GM12865 (cell line): ENCODE measurements at places on chromosomes 12 and 14.

- DNase-seq = no peak
These were observed 117.5 kb downstream of the ANO2 start for GRCh38 chr12:5827591-5827990.

DNA sequence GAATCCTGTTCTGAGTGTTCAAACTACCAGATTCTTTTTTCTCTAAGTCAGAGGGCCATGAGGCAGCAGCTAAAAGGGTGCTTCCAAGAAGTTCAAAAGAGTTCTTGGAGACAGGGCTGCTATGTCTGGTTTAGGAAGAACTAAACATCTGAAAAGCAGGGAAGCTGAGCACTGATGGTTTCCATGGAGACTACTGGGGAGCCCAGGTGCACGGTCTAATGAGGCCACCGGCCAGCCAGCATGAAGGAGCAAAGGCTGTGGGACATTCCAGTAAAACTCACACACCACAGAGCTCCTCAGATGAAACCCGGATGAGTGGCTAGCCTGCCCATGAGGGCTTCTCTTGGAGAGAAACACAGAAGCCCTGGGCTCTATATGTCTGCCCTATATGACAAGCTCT, 97.3 kb downstream of the KCNK10 start:
- DNase-seq = no peak

DNA sequence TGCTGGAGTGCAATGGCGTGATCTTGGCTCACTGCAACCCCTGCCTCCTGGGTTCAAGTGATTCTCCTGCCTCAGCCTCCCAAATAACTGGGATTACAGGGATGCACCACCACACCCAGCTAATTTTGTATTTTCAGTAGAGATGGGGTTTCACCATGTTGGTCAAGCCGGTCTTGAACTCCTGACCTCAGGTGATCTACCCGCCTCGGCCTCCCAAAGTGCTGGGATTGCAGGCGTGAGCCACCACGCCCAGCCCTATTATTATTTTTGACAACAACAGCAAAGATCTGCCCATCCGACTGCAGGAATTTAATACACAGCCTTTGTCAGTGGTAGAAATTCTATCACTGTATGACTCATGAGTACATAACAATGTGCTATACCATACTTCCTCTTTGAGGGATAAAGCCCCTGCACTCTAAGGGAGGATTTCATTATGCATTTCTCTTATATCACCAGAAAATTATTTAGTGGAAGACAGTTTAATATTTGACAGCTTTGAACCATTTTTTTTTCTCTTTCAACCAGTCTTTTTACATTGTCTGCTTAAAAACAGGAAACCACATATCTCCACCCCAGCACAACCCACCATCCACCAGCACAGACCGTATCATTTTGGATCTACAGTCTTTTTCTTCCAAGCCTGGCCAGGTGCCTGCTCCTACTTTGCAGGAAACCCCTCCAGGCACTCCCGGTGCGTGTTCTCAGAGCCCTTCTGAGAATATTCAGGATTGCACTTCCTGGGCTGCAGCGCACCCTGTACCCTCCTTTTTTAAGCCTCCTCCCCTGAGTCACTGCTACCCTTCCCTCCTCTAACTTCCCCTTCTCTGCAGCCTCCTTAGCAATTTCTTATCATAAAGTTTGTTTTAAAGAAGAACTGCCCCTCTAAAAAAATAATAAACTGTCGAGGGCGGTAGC, 594 bp downstream of the ARHGDIB start:
- DNase-seq = peak; percentile 53

GRCh38 chr12:98819821-98820404, 174.8 kb downstream of the APAF1 start:
- DNase-seq = no peak

GRCh38 chr12:120739031-120739762, 13.6 kb downstream of the ACADS start:
- no peak for DNase-seq

DNA sequence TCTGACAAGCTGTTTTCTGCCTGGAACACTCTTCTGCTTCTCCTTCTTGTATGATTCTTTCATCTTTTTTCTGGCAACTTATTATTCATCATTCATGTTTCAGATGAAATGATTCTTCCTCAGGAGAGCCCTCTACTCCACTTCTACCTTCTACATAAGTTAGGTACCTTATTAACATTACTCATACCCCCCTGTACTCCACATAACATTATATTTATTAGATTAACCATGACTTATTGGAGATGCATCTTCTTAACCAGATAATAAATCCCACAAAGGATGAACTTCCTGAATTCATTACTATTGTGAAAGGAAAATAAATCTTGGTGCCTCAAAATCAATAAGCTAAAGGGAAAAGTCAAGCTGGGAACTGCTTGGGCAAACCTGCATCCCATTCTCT, 1636.5 kb upstream of the FLRT2 start:
- DNase-seq = no peak

DNA sequence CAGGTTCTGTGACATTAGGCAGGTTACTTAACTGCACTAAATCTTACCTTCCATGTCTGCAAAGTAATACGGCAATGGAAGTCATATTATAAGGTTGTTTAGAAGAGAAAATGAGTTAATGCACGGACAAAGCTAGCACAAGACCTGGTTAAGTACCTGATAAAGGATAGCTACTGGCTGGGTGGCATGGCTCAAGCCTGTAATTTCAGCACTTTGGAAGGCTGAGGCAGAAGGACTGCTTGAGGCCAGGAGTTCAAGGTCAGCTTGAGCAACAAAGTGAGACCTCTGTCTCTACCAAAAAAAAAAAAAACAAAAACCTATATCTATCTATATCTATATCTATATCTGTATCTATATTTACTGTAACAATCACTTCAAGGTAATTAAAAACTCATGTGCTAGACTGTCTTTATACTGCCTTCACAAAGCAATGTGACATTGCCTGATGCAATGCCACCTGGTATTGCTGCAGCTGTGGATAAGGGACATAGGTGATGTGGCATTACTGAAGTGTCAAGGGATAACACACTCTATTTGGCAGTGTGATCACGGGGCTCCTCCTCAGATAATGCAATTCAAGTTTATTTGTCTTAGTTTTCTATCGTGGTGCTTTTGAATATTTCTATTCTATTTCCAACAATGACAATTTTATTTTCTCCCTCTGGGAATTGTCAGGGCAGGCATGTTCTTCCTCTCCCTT, 107.1 kb downstream of the PAX9 start:
- no peak for DNase-seq

DNA sequence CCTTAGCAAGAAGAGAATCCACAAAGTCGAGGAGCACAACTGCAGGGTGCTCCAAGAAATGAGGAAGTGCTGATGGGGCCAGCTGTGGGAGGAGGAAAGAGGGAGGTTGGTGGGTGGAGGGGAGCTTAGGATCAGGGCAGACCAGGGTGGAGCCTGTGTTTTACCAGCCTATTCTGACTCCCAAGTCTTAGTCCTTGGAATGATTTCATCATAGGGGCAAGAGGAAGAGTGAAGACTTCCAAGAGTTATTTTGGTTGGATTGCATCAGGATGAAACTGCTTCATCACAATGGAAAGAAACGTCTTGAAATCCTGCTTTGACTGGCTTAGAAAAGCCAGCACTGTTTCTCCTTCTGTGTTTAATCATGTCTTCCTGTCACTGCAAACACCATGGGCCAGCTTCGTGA, 194.0 kb downstream of the DPF3 start:
- no peak for DNase-seq

DNA sequence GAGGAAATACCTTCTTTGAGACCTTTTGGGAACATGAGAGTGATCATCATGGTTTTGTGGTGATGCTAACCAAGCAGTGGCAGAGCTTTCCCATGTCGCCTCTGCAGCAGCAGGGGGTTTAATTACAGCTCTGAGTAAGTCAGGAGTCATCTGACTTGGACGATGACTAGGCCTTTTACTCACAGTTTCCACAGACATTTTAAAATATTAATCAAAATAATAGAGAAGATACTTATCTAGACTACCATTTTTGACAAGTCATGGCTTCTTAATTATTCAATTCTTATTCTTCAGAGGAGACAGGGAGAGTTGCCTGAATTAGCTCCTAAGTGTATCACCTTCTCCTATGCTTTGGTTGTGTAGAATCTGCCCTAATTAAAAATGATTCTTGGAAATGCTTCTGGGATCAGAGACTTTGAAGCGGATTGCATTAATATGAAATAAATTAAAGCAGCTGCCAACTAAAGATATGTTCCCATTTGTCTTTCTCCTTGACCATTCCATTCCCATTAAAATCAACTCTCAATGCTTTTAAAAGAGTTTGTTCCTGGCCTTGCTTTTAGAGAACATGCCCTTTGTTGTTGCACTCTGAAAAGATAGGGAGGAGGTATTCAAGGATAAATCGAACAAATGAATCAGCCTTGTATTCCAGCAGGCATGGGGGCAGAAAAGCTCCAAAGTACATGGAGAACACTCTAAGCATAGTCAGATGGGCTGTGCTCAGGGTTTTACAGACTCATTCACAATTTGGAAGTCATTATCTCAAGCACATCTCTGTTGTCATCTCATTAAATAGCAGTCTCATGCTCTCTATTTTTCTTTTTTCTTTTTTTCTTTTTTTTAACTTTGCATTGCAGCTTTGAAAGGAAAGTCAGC, 7.7 kb upstream of the IFNG-AS1 start:
- no peak for DNase-seq

GRCh38 chr12:98418357-98419075, 96.9 kb upstream of the TMPO start:
- DNase-seq = peak; percentile 67

DNA sequence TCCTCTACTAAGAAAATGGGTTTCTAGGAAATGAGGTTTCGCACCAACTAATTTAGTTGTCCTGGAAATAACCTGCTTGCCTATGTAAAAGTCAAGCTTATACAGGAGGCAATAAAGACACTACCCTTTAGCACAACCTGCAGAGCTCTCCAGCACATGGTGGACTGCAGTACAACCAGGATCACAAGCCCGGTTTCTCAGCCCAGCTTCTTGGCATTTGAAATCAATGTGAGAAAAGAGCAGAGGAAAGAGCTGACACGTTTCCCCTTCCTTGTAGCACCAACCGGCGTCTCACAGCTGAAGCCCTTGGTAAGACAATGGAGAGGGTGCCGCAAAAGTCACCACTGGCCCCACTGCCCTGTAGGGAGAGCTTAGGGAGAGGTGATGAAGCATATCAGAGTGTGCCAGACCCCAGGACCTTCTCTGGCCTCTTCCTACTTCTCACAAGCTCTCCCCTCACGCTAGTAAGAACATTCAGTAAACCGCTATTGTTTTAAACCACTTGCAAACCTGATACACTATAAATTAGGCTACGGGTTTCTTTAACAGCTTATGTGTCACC, 8.6 kb downstream of the SPTLC2 start:
- DNase-seq = peak; percentile 28

GRCh38 chr12:88235183-88235833, 93.2 kb downstream of the TMTC3 start:
- peak; percentile 32 for DNase-seq

DNA sequence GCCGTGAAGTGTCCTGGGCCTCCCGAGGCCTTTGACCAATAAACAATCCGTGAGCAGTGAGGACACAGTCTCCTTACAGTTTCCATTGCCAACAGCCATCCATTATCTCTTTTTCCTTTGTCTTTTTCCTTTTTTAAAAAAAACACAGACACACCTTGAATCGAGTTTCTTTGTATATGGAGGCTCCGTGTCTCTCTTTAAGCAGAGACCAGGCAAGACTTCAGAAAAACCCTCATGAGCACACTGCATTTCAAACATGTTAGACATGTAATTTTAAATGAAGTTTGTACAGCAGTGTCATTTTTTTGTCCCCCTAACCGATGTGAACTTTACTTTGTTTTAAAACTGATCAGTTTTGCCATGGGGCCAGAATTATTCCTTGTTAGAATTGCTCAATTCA, 111.1 kb downstream of the SPTSSA start:
- no peak for DNase-seq

DNA sequence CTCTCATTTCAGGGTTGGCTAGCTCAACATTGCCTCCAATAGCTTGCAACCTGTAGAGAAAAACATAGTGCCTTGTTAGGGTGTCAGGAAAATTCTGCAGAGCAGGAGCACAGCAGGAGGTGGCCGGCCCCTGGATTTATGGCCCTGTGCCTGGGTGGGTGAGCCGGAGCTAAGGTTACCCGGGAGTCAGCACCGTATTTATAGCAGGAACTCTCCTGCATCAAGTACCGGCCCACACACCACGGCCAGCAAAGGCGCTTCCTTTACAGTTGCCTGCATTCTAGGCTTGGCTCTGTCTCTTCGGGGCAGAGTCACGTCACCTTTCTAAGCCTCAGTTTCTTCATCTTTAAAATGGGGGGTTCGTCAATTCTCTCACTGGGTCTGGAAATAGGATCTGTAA, 52.8 kb upstream of the EML1 start:
- DNase-seq = no peak

DNA sequence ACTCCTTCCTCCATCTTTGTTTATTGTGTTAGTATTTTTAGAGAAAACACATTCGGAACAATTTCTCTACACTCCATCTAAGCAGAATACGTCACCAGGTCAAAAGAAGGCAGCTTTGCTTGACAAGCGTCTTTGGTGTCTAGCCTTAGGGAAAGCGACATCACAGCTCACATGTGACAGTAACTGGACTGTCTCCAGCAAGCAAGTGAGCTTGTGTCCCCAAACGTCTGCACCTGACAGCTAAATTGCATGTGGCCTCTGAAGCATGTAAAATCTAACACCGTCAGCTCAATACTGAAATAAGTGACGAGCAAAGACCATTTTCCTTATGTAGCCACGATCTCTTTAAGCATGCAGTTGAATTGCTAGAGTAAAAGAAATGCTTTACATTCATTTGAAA, 509.8 kb downstream of the GLT1D1 start:
- no peak for DNase-seq

GRCh38 chr12:108930155-108930554, 50.3 kb downstream of the DAO start:
- peak; percentile 54 for DNase-seq

- peak; percentile 38 for DNase-seq
These were observed 11.9 kb downstream of the CDC42BPB start for GRCh38 chr14:103045371-103045869.

GRCh38 chr12:50708631-50709030, 55.3 kb upstream of the ATF1 start:
- no peak for DNase-seq

DNA sequence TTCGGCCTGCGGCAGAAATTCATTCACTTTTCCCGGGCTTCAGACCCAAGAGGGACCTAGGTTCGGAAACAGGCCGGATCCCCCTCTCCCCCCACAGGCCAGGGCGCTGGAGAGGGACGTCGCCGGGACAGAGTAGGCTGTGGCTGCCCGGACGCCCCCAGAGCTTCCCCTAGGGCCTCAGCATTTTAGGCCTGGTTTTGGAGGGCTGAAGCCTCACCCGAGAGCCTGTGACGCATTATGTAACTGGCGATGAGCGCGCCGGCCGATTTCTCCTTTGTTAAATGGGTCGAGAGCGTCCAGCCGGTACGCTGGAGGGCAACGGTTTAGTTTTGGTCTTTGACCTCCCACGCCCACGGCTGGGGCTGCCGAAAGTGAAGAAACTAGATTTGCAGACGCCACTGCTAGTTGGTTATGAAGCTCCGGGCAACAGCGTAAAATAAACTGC, 657 bp downstream of the PEBP1 start:
- DNase-seq = peak; percentile 77

- DNase-seq = no peak
These were observed 4.3 kb downstream of the STRAP start for GRCh38 chr12:15886372-15887042.

GRCh38 chr12:47984331-47984801, 19.9 kb downstream of the COL2A1 start:
- DNase-seq = no peak
